Suppressor macrophage treated with lipopolysaccharide for 1 hour (primary cell): ENCODE measurements at places on chromosomes 4 and X.

DNA sequence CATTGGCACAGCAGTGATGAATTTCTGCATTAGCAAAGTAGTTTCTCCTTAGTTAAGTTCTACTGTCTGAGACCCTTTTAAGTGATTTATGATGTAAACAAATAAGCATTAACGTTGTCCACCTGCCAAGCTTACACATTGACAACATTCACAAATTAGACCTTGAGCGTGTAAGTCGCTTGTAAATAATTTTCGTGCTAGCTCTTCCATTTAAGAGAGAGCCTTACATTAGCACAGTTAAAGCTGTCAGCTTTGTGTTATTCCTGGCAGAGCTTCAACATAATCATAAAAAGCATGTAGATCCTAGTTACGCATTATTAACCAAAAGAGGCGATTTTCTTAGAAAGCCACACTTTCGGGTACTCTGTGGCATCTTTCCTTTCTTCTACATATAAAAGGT is 127.7 kb downstream of the DCTD start:
- DNase-seq = no peak

DNA sequence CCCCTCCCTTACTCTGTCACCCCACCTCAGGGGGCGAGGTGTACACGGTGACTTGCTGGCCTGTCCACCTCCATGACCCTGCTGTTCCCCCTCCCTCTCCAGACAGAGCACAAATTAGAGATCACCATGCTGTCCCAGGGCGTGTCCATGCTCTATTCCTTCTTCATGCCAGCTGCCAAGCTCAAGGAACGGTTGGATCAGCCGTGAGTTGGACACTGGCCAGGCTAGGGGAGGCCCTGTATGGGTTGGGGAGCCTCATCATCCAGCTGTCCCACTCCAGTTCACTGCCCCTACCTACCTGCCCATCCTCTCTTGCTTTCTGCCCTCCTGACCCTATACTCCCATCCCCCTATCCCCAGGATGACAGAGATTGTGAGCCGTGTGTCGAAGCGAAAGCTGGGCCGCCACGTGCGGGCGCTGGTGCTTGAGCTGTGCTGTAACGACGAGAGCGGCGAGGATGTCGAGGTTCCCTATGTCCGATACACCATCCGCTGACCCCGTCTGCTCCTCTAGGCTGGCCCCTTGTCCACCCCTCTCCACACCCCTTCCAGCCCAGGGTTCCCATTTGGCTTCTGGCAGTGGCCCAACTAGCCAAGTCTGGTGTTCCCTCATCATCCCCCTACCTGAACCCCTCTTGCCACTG is 3.9 kb upstream of the CDK16 start:
- DNase-seq = no peak

GRCh38 chr4:4694296-4694772 is 152.5 kb upstream of the STX18 start:
- DNase-seq = no peak

DNA sequence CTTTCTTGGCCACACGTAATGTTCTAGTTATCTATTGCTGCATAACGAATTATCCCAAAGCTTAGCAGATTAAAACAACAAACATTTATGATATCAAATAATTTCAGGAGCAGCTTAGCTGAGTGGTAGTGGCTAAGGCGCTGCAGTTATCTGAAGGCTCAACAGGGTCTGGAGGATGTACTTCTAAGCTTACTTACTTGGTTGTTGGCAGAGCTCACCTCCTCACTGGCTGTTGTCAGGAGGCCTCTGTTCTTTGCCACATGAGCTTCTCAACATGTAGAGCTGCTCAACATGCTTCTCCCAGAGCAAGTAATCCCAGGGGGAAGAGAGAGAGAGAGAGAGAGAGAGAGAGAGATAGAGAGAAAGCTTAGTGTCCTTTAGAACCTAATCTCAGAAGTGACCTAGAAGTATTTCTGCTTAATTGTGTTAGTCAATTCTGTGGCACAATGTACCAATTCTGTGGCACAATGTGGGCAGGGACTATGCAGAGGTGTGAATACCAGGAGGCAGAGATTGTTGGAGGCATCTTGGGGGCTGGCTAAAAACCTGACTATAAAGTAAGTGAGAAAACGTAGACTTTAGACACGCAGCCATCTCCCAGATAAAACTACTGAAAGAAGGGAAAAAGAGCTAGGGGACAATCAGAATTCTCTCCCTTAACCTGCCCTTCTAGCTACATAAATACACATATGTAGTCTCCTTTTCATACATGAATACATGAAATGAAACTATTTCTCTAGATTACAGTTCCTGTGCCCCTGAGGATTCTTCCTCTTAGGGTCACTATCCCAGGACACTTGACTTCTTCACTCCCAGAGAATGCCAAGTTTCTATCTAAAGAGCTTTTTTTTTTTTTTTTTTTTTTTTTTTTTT is 40.2 kb downstream of the HOPX start:
- DNase-seq = no peak

DNA sequence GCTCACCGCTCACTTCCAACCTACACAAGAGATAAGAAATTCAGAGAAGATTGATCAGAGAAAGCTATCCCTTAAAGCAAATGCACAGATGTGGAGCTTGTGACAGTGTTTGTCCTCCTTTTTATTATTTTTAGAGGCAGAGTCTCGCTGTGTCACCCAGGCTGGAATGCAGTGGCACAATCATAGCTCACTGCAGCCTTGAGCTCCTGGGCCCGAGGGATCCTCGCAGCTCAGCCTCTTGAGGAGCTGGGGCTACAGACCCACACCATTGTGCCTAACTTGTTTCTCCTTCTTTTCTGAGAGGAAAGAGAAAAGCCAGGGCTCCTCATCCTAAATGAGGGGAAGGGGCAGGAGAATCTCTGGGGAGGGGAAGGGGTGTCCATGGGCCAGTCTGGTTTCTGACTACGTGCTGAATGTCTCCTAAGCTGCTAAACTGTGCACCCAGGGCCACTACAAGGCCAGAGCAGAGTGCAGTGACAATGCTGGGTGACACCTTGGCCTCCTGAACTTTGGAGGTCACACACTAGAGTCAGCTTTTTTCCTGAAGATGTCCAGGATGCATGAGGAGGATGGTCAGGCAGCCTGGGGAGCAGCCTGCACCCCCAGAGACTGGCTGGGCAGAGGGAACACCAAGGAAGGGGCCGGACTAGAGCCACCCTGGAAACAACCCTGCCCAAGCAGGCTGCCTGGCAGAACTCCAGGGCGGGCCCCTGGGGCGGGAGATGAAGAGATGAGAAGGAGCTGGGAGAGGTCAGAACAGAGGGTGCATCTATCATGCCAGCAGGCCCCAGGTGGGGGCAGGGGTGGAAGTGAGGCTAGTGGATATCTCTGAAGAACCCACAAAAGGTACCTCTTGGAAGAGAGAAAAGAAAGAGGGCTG is 55.5 kb upstream of the PROM1 start:
- DNase-seq = no peak

DNA sequence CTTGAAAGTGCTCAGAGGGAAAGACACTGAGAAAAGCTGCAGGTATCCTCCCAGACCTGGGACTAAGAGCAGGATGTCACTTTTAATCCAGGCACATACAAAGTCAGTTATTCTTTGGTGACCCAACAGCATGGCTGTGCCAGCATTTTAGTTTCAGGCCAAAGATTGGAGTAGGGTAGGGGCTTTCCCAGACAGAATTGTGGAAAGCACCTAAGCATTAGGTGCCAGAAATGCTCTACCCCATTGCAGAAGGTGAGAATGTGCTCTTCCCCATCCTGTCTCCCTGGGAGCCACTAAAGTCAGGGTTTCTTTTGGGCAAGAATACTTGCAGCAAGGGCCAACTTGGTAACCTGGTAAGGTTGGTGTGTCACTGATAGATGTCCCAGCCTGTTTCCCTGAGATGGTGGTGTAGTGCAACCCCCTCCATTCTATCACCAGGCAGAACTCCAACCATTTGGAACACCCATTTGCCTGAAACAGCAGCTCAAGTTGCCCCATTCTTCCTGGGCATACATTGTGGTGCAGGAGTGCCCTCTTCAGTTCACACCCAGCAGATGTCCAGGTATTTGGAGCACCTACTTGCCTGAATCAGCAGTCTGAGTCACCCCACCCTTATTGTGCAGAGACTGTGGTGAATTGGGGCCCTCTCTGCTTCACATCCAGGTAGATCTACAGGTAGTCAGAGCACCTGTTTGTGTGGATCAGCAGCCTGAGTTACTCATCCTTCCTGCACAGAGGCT is 183.5 kb downstream of the ZC4H2 start:
- DNase-seq = no peak

DNA sequence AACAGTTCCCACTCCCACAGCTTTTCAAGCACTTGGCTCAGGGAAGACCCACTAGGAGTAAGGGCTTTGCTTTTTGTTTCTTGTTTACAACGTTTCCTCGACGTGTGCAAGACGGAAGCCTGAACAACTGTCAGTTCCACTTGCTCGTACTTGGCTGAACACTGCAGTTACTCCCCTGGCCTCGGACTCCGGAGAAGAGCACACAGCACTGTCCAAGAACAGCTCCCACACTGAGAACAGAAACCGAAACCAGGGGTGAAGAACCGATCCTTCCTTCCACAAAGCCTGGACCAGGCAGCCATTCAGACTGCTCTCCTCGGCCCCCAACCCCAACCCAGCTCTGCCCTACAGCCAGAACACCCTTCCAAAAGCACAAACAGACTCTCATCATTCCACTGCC is 25.5 kb downstream of the IRF2 start:
- peak; percentile 72 for DNase-seq
